Lower lobe of right lung (tissue), 2 donors: ENCODE measurements at places on chromosomes 4 and X. TPM values are rescaled to one million over a fixed set of nuclear protein-coding genes. Genes with fewer than 3 reads are reported as not detected.

- peak; percentile 67 for DNase-seq
- H3K36me3 ChIP-seq: no peaks in the 10 kb centered on the region
- peak overlapping the region; percentile 57 for H3K4me3 ChIP-seq
- H3K4me1 ChIP-seq: peaks cover 16% of the 10 kb centered on the region
- peaks cover 20% of the 10 kb centered on the region for H3K27me3 ChIP-seq
These were observed 707 bp upstream of the UNC5C start for GRCh38 chr4:95549246-95550114.

Gene UGT2B17
- total RNA-seq: 0.18 TPM

Gene POLN
- 2.2 TPM for total RNA-seq

Gene ZNF711
- 1.2 TPM for total RNA-seq

- H3K27ac ChIP-seq: no peak overlapping the region
- H3K36me3 ChIP-seq: peaks cover 1% of the 10 kb centered on the region
- H3K4me3 ChIP-seq: no peak overlapping the region
- no peaks in the 10 kb centered on the region for H3K4me1 ChIP-seq
- no peak for DNase-seq
These were observed 2.3 kb upstream of the HTATSF1 start for GRCh38 chrX:136495043-136495442.

DNA sequence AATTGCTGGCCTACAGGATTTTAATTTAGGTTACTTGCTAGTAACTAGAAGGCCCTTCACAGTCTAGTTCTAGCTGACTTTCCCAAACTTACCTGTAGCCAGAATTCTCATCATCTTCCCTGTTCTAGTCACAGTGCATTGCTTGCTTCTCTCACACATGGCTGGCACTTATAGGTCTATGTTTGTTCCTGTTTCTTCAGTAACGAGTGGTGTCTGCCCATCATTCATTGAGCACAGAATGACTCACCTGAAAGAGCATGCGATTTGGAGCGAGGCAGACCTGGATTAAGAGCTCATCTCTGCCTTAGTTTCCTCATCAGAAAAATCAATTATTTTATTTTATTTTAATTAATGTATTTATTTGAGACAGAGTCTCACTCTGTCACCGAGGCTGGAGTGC is 201.7 kb upstream of the ANK2 start:
- no peak for DNase-seq
- no peaks in the 10 kb centered on the region for H3K36me3 ChIP-seq
- H3K27me3 ChIP-seq: no peaks in the 10 kb centered on the region
- no peak overlapping the region for H3K27ac ChIP-seq

- no peaks in the 10 kb centered on the region for H3K36me3 ChIP-seq
- no peaks in the 10 kb centered on the region for H3K27me3 ChIP-seq
- no peak for DNase-seq
- H3K27ac ChIP-seq: no peak overlapping the region
These were observed 115.7 kb upstream of the ZXDA start for GRCh38 chrX:58025979-58026378.

- no peaks in the 10 kb centered on the region for H3K4me1 ChIP-seq
- H3K4me3 ChIP-seq: no peak overlapping the region
- no peaks in the 10 kb centered on the region for H3K36me3 ChIP-seq
- no peak overlapping the region for H3K27ac ChIP-seq
- no peaks in the 10 kb centered on the region for H3K27me3 ChIP-seq
These were observed 55.2 kb downstream of the TRMT44 start for GRCh38 chr4:8495803-8496202.

- H3K27ac ChIP-seq: no peak overlapping the region
- no peak overlapping the region for H3K4me3 ChIP-seq
- H3K4me1 ChIP-seq: no peaks in the 10 kb centered on the region
- no peaks in the 10 kb centered on the region for H3K27me3 ChIP-seq
- DNase-seq: no peak
These were observed 1406.0 kb downstream of the RPA4 start for GRCh38 chrX:98289726-98290125.

Gene PGM2
- 28.7 TPM for total RNA-seq

- no peaks in the 10 kb centered on the region for H3K27me3 ChIP-seq
- H3K27ac ChIP-seq: no peak overlapping the region
- DNase-seq: no peak
- no peaks in the 10 kb centered on the region for H3K36me3 ChIP-seq
- no peak overlapping the region for H3K4me3 ChIP-seq
These were observed 313.0 kb upstream of the SLC7A11 start for GRCh38 chr4:138555108-138555507.

Gene NXF3
- 13.5 TPM for total RNA-seq

Gene GAGE12J
- total RNA-seq: not detected

GRCh38 chr4:77852892-77853495 is 9.6 kb upstream of the MRPL1 start:
- no peak for DNase-seq
- no peaks in the 10 kb centered on the region for H3K4me1 ChIP-seq
- no peak overlapping the region for H3K4me3 ChIP-seq
- H3K36me3 ChIP-seq: no peaks in the 10 kb centered on the region
- H3K27me3 ChIP-seq: no peaks in the 10 kb centered on the region

- H3K27me3 ChIP-seq: no peaks in the 10 kb centered on the region
- no peaks in the 10 kb centered on the region for H3K36me3 ChIP-seq
- DNase-seq: no peak
- no peak overlapping the region for H3K27ac ChIP-seq
These were observed 41.7 kb upstream of the CITED1 start for GRCh38 chrX:72347366-72347765.

Gene FABP2
- total RNA-seq: not detected

GRCh38 chrX:35622040-35622439 is 176.1 kb upstream of the MAGEB16 start:
- no peaks in the 10 kb centered on the region for H3K4me1 ChIP-seq
- no peaks in the 10 kb centered on the region for H3K27me3 ChIP-seq

GRCh38 chr4:19478791-19479190 is 772.9 kb upstream of the SLIT2 start:
- H3K27me3 ChIP-seq: no peaks in the 10 kb centered on the region
- H3K36me3 ChIP-seq: no peaks in the 10 kb centered on the region

Gene DNAAF6
- total RNA-seq: 2.0 TPM

- H3K4me1 ChIP-seq: no peaks in the 10 kb centered on the region
- no peaks in the 10 kb centered on the region for H3K27me3 ChIP-seq
- no peaks in the 10 kb centered on the region for H3K36me3 ChIP-seq
- DNase-seq: no peak
- H3K27ac ChIP-seq: no peak overlapping the region
These were observed 103.4 kb upstream of the HS3ST1 start for GRCh38 chr4:11532138-11532537.

Gene ABCG2
- 9.1 TPM for total RNA-seq

Gene PALLD
- 91.9 TPM for total RNA-seq

Gene CFI
- 54.8 TPM for total RNA-seq

Gene GIMD1
- total RNA-seq: not detected

- no peaks in the 10 kb centered on the region for H3K4me1 ChIP-seq
- no peak overlapping the region for H3K27ac ChIP-seq
- no peak overlapping the region for H3K4me3 ChIP-seq
- no peaks in the 10 kb centered on the region for H3K36me3 ChIP-seq
- no peaks in the 10 kb centered on the region for H3K27me3 ChIP-seq
These were observed 474.5 kb downstream of the KLHL13 start for GRCh38 chrX:117641913-117642656.

DNA sequence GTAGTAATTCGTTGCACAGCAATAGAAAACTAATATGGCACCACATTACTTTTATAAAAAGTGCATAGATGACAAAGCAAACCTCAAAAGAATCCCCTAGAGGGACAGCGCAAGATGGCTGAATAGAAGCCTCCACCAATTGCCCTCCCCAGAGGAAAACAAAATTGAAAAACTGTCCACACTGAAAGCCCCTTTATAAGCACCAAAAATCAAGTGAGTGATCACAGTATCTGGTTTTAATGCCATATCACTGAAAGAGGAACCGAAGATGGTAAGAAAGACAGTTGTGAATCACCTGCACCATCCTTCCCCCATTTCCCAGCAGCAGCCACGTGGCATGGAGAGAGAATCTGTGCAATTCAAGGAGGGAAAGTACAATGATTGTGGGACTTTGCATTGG is 522.2 kb downstream of the GLUD2 start:
- no peak overlapping the region for H3K27ac ChIP-seq
- H3K4me3 ChIP-seq: no peak overlapping the region
- H3K27me3 ChIP-seq: no peaks in the 10 kb centered on the region

GRCh38 chr4:10590896-10591295 is 93.7 kb downstream of the CLNK start:
- H3K4me1 ChIP-seq: no peaks in the 10 kb centered on the region
- no peak overlapping the region for H3K4me3 ChIP-seq
- H3K27ac ChIP-seq: no peak overlapping the region
- H3K27me3 ChIP-seq: peaks cover 2% of the 10 kb centered on the region

GRCh38 chrX:107102980-107103379 is 15.6 kb downstream of the RBM41 start:
- no peak overlapping the region for H3K4me3 ChIP-seq
- peaks cover 11% of the 10 kb centered on the region for H3K36me3 ChIP-seq
- H3K27ac ChIP-seq: no peak overlapping the region
- no peak for DNase-seq
- no peaks in the 10 kb centered on the region for H3K27me3 ChIP-seq

GRCh38 chr4:60575336-60575735 is 624.8 kb upstream of the ADGRL3 start:
- no peak overlapping the region for H3K4me3 ChIP-seq
- H3K27ac ChIP-seq: no peak overlapping the region
- DNase-seq: no peak
- H3K4me1 ChIP-seq: no peaks in the 10 kb centered on the region
- H3K36me3 ChIP-seq: no peaks in the 10 kb centered on the region

Gene TMSB15C
- 1.2 TPM for total RNA-seq

- no peaks in the 10 kb centered on the region for H3K36me3 ChIP-seq
- no peak overlapping the region for H3K4me3 ChIP-seq
- H3K27ac ChIP-seq: no peak overlapping the region
- H3K4me1 ChIP-seq: no peaks in the 10 kb centered on the region
These were observed 24.1 kb upstream of the COQ2 start for GRCh38 chr4:83308672-83309071.

DNA sequence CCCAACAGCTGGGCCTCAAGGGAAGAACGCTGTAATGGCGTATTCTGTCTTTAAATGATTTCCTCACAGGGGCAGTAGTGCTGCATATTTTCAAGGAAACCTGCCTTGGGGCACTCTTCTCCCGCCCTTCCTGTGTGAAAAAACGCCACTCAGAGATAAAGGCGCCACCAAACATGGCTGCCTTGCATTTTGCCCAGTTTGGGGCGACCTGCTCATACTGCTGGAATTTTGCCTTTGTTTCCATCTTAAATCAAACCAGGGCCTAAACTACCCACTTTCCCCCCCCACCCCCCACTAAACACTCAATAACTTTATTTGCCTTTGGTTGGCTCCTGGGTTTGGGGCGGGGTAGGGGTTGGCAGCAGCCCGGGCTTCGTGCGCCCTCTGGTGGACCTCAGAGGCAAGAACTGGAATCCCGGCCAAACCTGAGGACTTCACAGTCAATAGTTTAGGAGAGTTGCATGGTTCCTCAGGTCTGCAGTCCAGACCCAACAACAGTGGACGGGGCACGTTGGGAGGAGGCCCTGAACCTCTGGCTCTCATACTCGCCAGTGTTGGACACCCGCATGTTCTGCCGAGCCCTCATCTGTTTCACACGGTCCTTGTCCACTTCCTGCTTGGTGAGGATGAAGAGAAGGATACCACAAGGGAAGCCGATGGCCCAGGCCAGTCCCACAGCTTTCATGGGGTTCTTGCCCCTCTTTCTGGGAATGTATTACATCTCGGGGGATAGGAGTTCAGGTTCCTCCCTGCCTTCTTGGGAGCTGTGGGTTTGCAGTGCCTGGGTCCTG is 220.1 kb upstream of the STK26 start:
- H3K27ac ChIP-seq: no peak overlapping the region
- no peaks in the 10 kb centered on the region for H3K4me1 ChIP-seq
- no peaks in the 10 kb centered on the region for H3K36me3 ChIP-seq

DNA sequence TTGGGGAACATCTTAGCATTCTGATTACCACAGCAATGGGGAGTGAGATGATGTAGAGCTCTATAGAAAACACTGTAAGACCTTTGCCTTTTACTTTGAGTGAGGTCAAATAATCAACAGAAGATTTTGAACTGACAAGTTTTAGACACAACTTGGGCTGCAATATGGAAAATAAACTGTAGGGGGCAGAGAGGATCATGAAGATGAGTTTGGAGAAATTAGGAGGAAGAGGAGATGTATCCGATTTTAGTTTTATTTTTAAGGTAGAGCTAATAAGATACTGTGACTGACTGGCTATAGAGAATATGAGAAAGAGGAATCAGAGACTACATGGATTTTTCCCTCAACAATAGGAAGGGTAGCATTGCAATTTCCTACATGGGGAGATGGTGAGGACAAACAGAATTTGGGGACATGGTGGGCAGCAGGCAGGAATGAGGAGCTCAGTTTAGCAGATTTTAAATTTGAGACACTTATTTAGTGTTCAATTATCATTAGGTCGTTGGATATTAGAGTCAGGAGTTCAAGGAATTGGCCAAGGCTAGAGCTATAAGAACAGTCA is 563.1 kb downstream of the INPP4B start:
- no peak overlapping the region for H3K27ac ChIP-seq
- H3K36me3 ChIP-seq: no peaks in the 10 kb centered on the region
- no peaks in the 10 kb centered on the region for H3K4me1 ChIP-seq
- DNase-seq: no peak
- H3K27me3 ChIP-seq: no peaks in the 10 kb centered on the region
- H3K4me3 ChIP-seq: no peak overlapping the region

- no peak for DNase-seq
- no peaks in the 10 kb centered on the region for H3K4me1 ChIP-seq
- H3K27me3 ChIP-seq: no peaks in the 10 kb centered on the region
- H3K36me3 ChIP-seq: no peaks in the 10 kb centered on the region
- no peak overlapping the region for H3K27ac ChIP-seq
- H3K4me3 ChIP-seq: no peak overlapping the region
These were observed 160.2 kb upstream of the FGF13 start for GRCh38 chrX:138871739-138872138.

DNA sequence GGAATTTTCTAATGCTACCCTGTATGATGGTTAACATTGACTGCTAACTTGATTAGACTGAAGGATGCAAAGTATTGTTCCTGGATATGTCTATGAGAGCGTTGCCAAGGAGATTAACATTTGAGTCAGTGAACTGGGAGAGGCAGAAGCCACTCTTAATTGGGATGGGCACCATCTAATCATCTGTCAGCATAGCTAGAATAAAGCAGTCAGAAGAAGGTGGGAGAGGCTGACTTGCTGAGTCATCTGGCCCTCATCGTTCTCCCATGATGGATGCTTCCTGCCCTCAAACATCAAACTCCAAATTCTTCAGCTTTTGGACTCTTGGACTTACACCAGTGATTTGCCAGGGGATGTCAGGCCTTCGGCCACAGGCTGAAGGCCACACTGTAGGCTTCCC is 878.5 kb downstream of the PCDH7 start:
- no peak overlapping the region for H3K27ac ChIP-seq
- DNase-seq: no peak
- no peaks in the 10 kb centered on the region for H3K27me3 ChIP-seq
